Stimulated activated CD4-positive, alpha-beta T cell treated with anti-CD3 and anti-CD28 coated beads, Interleukin-2, amount 100 ng/mL, for 4 hours (primary cell): ENCODE measurements at places on chromosomes 3 and 15.

- DNase-seq: no peak
Measured at GRCh38 chr3:138694287-138695007, 85.9 kb downstream of the FAIM start.

- peak; percentile 88 for DNase-seq
Measured at GRCh38 chr3:16319307-16319706, 54.3 kb downstream of the OXNAD1 start.

GRCh38 chr15:60993008-60993407 is 236.1 kb downstream of the RORA start:
- no peak for DNase-seq

GRCh38 chr3:141844812-141845211 is 31.6 kb upstream of the ATP1B3 start:
- DNase-seq: no peak

DNA sequence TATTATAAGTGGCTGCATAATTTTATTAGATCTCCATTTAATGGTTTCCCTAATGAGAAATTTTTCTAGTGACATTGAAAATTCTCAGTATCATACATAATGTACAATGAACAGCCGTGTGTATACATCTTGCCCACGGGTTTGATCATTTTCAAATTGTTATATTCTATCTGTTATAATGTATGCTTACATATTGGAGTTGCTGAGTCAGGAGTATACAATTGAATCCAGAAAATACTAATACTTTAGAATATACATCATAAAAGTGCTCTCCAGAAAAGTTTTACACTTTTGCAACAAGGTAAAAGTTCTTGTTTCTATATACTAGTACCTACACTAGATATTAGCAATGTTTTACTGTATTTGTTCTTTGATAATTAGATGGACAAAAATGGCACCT is 82.8 kb downstream of the SPATA16 start:
- DNase-seq: no peak

DNA sequence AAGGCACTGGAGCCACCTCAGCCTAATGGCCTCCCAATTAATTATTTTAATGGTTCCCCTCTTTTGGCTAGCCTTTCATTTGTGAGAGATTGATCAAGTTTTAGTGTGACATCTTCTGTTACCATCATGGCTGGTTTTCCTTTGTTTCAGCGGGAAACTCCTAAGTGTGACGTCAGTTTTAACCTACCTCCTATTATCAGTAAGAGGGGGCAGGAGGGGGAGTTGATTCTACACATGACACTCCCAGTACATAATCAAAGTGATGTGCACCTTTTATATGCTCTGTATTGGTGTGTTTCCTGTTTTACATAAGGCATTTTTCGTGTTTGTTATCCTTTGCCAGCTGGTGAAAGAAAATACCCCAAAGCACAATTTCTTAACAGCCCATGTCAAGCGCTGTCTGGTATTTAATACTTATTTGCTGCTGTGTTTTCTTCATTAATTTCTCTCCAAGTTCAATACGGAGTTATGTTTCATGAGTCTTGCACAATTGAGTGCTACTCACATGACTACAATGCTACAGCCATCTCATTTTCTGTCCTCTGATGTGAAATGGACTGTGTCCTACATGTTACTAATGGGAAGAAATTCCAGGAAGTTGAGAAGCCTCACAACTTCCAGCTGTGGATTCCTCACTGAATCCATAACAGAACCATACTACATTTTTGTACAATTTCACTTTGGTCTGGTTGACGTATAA is 52.2 kb upstream of the POLR2M start:
- no peak for DNase-seq

DNA sequence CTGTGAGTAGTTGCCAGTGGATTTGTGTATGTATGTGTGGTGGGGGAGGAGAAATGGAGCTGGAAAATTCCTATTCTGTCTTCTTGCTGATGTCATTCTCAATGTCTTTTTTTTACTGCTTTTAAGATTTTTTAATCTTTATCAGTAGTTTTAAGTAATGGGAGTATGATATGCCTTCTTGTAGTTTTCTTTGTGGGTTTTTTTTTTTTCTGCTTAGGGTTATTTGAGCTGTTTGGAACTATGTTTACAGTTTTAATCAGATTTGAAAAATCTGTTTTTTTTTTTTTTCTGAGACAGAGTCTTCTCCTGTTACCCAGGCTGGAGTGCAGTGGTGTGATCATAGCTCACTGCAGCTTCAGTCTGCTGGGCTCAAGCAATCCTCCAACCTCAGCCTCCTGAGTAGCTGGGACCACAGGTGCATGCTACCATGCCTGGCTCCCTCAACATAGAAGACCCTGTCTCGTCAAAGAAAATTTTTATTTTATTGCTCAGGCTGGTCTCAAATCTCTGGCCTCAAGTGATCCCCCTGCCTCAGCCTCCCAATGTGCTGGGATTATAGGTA is 37.1 kb downstream of the RPL39L start:
- no peak for DNase-seq

DNA sequence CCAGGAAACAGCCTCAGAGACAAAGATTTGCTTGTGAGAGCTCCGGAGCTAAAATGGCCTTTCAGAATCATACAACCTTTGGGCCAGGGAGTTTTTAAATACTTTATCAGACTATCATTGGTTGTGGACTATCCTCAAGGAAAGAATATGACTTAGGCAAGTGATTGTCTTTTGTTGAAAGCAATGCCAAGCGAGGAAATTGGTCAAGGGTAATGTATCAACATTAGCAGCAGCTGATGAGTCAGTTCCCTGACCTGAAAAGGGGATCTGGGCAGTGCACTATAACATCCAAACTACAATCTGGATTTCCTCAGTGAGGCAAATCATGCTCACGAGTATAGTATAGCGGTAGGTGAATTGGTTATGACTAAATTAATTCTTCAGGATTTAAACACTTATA is 303.6 kb downstream of the LSAMP start:
- DNase-seq: no peak

DNA sequence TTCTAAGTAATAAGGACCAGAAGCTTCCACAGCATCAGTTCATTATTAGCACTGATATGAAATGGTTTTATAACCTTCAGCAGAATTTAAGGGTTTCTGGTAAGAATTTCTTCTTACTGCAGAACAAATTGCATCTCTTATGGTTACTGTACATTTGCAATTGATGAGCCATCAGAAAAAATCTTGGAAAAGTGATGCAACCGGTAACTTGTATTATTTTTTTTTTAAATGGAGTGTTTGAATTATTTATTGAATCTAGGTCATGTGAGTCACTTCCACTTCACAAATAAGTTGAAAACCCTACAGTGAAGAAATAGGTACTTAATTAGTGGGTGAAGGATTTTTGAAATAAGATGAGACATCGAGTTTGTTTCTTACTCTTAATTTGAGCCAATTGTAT is 786.0 kb downstream of the TUSC7 start:
- no peak for DNase-seq

DNA sequence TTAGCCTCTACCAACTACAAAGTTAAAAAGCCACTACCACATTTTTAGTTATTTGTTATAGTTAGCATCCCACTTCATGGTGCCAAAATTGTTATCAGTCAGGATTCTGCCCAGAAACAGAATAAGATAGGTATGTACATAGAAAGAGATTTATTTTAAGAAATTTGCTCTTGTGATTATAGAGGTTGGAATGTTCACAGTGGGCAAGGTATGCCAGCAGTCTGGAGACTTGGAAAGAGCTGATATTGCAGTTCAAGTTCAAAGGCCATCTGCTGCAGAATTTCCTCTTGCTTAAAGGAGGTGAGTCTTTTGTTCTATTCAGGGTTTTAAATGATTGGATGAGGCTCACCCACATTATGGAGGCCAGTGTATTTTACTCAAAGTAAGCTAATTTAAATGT is 143.8 kb upstream of the POU1F1 start:
- no peak for DNase-seq

GRCh38 chr15:69457304-69458280 is 5.0 kb downstream of the RPLP1 start:
- no peak for DNase-seq

DNA sequence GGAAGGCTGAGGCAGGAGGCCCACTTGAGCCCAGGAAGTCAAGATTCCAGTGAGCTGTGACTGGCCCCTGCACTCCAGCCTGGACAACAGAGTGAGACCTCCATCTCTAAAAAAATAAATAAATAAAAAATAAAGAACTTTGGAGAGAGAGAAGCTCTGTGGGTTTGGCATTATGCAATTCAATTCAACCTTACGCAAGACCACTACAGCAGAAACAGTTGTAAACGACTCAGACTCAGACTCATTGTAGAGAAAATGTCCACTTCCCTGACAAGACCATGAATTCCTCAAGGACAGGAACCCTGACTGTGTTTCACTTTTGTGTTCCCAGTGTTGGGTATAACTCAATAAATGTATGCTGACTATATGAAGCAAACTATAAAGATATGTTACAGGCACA is 90.3 kb upstream of the C3orf80 start:
- DNase-seq: no peak

GRCh38 chr3:45075821-45076625 is 49.9 kb downstream of the CLEC3B start:
- DNase-seq: no peak

- DNase-seq: no peak
Measured at GRCh38 chr3:107524841-107525643, 2.3 kb downstream of the BBX start.

DNA sequence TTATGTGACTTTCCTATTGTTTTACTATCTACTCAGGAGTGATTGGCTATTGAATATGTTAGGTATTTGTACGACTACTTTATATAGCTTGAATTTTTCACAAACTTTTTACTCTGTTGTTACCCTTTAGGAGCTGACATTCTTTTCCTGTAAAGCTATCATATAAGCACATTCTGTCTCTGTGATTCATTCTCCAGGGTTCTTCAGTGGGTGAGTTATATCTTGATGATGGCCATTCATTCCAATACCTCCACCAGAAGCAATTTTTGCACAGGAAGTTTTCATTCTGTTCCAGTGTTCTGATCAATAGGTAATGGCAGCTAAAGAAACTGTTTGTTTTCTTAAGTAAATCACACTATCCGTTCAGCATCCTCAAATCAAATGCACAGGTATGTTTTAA is 10.1 kb upstream of the CAPN3 start:
- no peak for DNase-seq
